ENCODE measurements at places on chromosomes 4 and X. TPM values are rescaled to one million over a fixed set of nuclear protein-coding genes. Genes with fewer than 3 reads are reported as not detected.

DNA sequence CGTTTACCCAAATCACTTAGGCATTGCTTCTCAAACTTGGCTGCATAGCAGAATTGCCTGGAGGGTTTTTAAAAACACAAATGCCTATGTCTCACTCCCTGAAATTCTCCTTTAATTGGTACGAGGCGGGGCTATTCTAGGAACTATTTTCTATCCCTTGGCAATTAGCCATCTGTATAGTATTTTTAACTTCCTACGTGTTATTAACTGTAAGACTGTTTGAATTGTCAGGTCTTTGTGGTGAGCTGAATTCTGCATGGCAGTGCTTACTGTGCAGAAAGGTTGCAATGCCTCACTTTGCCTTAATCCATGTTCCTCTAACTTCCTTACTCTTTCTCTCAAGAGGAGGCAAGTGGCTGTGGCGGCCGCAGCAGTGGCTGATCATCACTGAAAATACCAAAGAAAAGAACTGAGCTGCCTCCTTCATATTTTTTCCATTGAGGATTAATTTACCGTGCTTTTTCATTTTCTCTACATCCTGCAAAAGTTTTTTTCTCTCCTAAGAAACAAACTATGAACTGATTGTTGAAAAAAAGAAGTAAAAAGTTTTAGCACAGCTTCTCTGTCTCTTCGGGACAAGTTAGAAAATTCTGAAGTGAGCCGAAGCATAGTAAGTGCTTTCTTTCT lies at the start of gene SHROOM3:
Gene SHROOM3 (plus strand): TSS at position 329 of the 627 bp plus-strand sequence. CDS start 824 bp downstream, outside the sequence.
- no peak within 1 kb of the TSS for H3K27ac ChIP-seq
- peaks cover 5% of the 10 kb centered on the region for H3K27me3 ChIP-seq
- H3K4me3 ChIP-seq = no peak within 1 kb of the TSS

GRCh38 chrX:54042609-54043021 lies 1.7 kb downstream of the PHF8 start:
- no peaks in the 10 kb centered on the region for H3K27me3 ChIP-seq
- no peak for DNase-seq
- peak overlapping the region; percentile 71 for H3K4me3 ChIP-seq
- H3K27ac ChIP-seq = no peak overlapping the region

DNA sequence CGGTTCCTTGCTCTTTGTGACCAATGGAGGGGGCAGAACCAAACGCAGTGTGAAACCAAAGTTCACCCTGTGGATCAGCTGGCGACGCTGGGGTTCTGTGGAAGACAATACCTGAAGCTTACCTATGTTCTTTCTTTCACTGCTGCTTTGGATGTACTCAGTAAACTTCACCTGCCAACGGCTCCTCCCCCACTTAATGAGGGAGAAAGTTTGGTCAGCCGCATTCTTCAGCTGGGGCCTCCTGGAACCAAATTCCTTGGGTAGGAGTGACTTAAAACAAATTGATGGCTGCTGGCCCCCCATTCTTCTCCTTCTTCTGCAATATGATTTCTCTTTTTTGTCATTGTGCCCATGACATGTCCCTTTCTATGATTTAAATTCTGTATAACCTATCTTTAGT lies 282.4 kb downstream of the ANK2 start:
- H3K4me1 ChIP-seq = no peaks in the 10 kb centered on the region
- H3K27me3 ChIP-seq = peaks cover 10% of the 10 kb centered on the region
- no peak overlapping the region for H3K27ac ChIP-seq
- DNase-seq = no peak

GRCh38 chrX:110159865-110160264 lies 157.0 kb downstream of the TMEM164 start:
- peak overlapping the region; percentile 51 for H3K27ac ChIP-seq
- peaks cover 3% of the 10 kb centered on the region for H3K27me3 ChIP-seq
- H3K4me3 ChIP-seq = no peak overlapping the region
- no peak for DNase-seq
- peaks cover 11% of the 10 kb centered on the region for H3K4me1 ChIP-seq

GRCh38 chrX:69231903-69232302 lies 66.7 kb upstream of the PJA1 start:
- H3K27me3 ChIP-seq = no peaks in the 10 kb centered on the region
- no peak overlapping the region for H3K4me3 ChIP-seq

GRCh38 chrX:103637604-103638338 lies 9.0 kb downstream of the TCEAL1 start:
- DNase-seq = no peak
- H3K27ac ChIP-seq = peak overlapping the region; percentile 64
- no peak overlapping the region for H3K4me3 ChIP-seq
- H3K36me3 ChIP-seq = no peaks in the 10 kb centered on the region
- H3K4me1 ChIP-seq = peaks cover 22% of the 10 kb centered on the region

DNA sequence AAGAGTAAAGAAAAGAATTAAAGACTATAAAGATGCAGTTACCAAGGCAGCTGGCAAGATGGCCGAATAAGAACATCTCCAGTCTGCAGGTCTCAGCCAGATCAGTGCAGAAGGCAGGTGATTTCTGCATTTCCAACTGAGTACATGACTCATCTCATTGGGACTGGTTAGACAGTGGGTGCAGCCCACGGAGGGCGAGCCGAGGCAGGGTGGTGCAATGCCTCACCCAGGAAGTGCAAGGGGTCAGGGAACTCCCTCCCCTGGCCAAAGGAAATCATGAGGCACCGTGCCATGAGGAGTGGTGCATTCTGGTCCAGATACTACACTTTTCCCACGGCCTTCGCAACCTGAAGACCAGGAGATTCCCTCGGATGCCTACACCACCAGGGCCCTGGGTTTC lies 20.5 kb downstream of the SPIN4 start:
- peak; percentile 23 for DNase-seq
- no peaks in the 10 kb centered on the region for H3K36me3 ChIP-seq
- no peaks in the 10 kb centered on the region for H3K27me3 ChIP-seq
- H3K27ac ChIP-seq = no peak overlapping the region

DNA sequence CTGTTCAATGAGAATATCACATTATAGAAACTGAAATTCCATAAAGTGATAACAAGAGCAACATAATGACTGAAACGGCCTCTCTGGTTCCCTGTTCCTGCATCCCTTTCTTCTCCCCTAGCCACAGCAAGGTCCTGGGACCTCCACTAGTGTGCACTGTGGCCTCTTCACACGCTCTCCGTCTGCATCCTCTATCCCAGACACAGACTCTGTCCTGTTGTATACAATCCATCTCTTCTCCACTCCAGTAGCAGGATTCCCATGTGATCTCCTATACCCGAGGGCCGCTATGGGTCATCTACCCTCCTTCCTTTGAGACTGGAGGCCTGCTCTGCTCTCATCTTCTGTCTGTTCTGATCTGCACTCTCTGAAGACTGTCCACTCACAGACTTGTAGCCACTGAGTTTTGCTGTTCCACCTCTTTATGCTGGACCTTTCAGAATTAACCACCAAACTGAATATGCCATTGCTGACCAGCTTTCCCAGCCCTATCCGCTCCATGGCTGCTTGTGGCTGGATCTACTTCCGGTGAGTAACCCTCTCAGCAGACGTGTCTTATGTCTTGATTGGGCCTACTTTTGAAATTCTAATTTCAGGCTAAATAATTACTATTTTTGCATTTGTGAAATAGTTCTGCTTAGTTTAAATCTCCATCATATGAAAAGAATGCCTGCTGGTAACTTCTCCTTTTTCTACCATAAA lies 105.1 kb upstream of the NAP1L5 start:
- no peak overlapping the region for H3K27ac ChIP-seq
- DNase-seq = no peak
- no peaks in the 10 kb centered on the region for H3K4me1 ChIP-seq
- H3K27me3 ChIP-seq = no peaks in the 10 kb centered on the region
- H3K36me3 ChIP-seq = no peaks in the 10 kb centered on the region

- H3K27ac ChIP-seq = no peak overlapping the region
- no peaks in the 10 kb centered on the region for H3K36me3 ChIP-seq
- H3K27me3 ChIP-seq = no peaks in the 10 kb centered on the region
- peaks cover 16% of the 10 kb centered on the region for H3K4me1 ChIP-seq
- DNase-seq = no peak
- H3K4me3 ChIP-seq = no peak overlapping the region
These were observed 114.2 kb upstream of the MAP3K15 start for GRCh38 chrX:19629541-19629940.

The UBA1 gene
- 309 TPM for polyA plus RNA-seq

The RAB39B gene
- polyA plus RNA-seq = 0.05 TPM

The ARHGEF9 gene
- 13.8 TPM for polyA plus RNA-seq

The TLR6 gene
- 0.88 TPM for polyA plus RNA-seq
